ENCODE measurements at places on chromosomes 1 and 21.
A peak's percentile ranks its signal among the peaks of the same experiment; 100 is the strongest.

- no peak for DNase-seq
These were observed 5.1 kb upstream of the C1orf159 start for GRCh38 chr1:1120866-1121591.

GRCh38 chr1:23344987-23345472, 946 bp upstream of the HNRNPR start:
- DNase-seq, result no peak

DNA sequence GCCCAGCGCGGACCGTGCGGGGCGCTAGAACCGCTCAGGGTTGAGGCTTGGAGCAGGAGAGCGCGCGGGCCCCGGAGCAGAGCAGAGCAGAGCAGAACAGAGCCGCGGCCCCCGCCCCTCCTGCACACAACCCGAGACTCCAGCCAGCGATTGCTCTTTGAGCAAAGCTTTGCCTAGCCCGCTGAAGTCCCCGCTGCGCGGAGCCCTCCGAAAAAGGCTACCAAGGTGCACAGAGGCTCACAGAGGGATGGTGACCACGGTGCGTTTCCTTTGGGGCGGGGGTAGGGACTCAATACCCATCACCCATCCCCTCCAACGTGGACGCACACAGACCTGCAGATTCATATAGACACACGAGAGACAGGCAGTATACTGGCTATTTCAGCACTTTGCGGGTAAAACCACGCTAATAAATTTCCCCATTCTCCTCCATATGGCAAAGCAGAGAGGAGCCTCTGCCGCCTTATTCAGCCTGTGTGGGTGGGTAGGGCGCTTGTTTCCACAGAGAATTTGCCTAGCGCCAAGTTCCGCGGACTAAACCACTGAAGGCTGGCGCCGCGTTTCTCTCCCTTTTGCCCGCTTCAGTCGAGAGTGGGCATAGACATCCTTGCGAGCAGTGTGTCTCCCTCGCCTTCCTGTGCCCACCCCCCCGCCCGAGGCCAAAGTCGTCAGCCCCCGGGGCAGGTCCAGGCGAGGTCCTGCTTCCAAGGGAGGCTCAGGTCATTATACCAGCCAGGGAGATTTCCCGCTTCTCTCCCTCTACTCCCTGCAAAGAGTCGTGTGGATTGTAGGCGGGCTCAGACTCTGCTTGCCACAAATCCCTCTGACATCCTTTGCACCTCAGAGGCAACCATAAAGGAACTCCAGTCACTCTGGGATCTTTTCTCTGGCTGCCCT, 8.5 kb downstream of the HLX start:
- no peak for DNase-seq

DNA sequence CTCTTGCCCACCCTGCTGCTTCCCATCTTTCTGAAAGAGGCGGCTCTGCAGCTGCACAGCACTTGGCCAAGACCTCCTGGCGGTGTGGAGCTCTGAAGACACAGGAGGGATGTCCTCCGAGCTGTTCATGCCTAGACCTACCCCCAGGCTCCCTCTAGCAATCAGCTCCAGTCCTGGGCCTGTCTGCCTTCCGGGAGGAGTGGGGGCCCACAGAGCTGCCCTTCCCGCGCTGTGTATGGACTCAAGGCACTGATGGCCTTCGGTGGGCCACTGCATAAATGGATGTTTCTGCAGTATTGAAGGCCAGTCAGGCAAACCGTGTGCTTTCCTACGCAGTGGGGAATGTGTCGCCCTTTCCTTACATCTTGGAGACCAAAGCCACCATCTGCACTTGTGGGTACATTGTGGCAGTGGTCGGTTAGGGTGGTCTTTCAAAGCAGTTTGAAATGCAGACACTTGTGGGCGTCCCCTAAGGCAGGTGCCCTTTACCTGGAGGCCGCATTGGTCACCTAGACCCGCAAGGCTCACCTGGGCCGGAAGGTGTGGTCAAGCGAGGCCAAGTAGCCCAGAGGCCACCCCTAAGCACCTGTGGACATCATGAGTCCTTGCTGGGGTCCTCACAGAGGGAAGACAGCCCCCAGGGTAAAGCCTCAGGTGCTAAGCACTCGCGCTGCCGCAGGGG, 912 bp upstream of the PKNOX1 start:
- no peak for DNase-seq

GRCh38 chr1:228091084-228091483, 8.6 kb downstream of the ARF1 start:
- no peak for DNase-seq

DNA sequence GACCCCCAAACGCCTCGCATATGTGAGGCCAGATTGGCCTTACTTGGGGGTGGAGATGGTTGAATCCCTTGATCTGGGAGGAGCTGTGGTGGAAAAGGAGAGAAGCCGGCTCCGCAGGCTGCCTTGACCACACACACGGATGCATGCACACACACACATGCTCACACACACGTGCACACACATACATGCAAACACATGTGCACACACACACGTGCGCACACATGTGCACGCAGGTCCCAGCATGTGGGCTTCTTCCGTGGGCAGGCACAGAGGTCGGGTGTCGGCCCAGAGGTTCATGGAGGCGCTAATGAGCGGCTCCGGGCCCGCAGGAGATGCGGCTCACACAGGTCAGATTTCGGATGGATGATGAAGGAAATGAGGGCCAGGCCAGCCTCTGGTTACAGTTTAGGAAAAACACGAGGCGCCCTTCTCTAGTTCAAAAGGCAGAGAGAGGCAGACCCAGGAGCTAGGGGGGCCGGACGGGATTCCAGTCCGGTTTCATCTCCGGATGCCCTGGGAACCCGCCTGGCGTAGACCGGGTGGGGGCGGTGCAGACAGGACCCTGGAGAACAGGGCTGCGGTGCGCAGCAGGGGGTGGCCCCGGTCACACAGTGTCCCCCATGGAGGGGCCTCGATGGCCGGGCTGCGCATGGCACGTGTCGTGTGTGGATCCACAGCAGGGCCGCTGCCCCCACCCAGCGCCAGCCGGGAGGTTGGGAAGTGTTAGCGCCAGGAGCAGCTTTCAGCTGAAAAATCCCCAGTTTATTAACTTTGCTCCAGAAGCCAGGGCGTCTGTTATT, 91.1 kb upstream of the ACTRT2 start:
- no peak for DNase-seq

DNA sequence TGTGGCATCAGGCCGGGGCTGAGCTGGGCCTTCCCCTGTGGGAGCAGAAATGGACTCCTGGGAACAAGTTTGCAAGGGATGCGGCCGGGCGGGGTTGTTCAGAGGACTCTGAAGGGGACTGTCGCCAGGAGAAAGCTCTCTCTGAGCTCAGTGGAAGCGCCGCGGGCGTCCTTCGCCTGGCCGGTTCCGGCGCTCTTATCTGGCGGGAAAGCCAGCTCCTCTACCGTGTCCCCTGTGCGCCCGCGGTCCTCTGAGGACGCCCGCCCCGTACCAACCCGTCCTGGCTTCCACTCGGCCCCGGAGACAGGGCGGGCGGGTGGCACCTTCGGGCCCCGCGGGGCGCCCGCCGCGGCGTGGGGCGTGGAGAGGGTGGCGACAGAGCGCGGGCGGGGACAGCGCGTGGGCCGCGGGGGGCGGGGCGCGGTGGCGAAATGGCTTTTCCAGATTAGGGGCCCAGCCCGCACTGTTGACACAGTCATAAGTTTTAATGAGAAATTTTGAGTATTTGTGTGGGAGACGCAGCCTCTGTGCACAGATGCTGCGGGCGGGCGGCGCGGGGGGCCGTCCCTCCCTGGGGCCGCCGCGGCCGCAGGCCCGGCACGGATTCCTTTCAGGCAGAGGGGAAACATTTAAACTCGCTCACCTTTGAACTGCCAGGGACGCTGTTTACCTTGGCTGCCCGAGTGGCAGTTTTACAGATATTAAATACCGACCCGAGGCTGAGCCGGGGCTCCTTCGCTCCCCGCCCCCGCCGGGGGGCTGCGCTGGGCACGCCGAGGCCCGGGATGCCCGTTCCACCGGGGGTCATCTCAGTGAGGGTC, 70.2 kb downstream of the FOXD2 start:
- DNase-seq, result no peak

- no peak for DNase-seq
These were observed 22.1 kb upstream of the EYA3 start for GRCh38 chr1:28110555-28110954.

DNA sequence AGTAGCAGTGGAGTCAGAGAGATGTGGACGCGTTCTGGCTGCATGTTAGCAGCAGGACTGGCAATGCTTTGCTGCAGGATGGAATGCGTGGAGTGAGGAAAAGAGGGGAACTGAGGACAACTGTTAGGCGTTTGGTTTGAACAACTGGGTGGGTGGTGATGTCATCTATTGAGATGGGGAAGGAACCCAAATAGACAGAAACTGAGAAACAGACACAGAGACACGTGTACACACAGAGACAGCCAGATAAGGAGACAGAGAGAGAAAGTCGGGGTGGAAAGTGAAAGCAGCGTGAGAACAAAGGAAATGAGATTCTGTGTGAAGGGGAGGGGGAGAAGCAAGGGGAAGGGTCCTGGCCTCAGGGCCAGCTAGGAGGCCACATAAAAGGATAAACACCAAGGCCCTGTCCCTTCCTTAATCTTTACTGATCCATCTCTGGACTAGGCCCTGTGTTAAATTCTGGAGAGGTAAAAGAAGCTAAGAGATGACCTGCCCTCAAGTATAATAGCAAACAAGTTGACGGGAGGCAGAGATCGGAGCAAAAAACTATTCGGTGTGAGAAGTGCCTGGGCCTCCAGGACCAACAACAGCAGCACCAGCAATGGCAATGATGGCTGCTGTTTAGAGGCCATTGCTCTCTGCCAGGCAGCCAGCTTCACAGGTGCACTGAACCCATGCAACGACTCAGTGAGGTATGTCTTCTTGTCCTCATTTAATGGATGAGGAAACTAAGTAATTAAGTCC, 31.6 kb downstream of the VWA5B1 start:
- no peak for DNase-seq

DNA sequence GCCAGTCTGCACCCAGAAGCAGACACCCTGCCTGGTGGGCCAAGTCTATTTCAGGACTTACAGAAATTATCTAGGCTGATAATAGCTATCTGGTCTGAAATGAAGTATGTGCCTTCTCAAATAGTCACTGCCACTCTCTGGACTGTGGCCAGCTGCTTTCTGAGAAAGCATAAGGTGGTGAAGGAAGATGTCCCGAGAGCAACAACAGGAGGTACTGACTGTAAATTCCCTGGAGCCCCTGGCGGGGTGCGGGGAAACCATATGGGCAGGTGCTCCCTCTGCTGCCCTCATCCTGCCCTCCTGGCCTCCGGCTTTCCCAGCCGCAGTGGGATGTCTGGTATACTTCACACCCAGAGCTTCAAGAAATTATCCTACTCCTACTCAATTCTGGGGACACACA, 86.8 kb downstream of the TGFBR3 start:
- DNase-seq, result no peak

- DNase-seq, result no peak
These were observed 429 bp downstream of the SRRM1 start for GRCh38 chr1:24643363-24644099.

DNA sequence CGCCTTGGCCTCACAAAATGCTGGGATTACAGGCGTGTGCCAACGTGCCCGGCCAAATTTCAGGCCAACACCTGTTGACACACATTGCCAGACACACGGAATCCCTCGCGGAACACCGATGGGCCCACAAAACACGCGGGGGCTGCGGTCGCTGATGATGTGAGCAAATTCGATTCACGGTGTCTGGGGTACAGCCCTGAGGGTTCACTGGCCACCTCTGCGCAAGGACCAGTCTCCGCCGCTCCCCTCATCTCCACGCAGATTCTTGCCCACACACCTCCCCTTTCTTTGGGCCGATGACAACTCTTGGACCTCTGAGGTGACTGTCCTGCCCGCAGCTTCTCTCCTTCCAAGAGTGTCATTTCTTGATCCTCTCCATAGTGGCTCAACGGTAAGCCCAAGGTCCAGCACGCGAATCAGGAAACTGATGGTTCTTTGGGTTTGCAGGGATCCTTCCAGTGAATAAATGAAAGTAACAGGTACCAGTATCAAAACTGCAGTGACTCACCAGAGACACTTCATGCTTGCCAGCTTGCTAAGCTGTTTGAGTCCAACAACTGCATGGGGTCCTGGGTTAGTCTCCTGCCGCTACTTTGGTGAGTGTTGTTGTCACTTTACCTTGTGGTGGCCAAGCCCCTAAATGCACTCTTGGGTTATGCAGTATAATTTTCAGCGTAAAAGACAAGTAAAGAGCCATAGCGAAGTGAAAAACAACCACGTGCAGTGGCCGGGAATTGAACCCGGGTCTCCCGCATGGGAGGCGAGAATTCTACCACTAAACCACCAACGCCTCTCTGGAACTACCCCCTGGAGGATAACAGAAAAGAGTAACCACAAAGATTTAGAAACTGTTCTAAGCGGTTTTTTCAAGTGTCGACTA, 11.0 kb upstream of the RNU1-3 start:
- peak; percentile 48 for DNase-seq

- no peak for DNase-seq
These were observed 1044.9 kb downstream of the BRINP3 start for GRCh38 chr1:189432753-189433152.

- DNase-seq, result no peak
These were observed at the start of gene SLC44A3 for GRCh38 chr1:94819945-94820746. Gene SLC44A3 (plus strand): TSS chr1:94820357. CDS start chr1:94820452, 95 bp downstream.

GRCh38 chr1:192045131-192045530, 113.1 kb upstream of the RGS18 start:
- DNase-seq, result no peak

DNA sequence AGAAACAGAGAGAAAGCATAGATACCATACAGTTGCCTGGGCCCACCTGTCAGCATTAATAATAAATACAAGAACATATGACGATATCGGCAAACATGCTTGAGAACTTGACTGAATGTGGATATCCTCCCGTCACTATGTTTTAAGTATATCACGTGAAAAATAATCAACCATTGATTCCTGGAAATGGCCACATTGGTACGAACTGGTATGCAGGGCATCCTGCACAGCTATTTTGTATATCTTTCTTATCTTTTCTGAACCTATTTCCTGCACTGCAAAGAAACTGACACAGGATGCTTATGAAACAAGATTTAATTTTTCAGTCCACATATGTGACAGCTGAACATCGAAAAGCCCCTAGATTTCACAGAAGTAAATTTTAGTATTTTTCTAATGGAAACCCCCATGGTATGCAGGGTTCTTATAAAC, 22.8 kb upstream of the RGS1 start:
- DNase-seq, result no peak

DNA sequence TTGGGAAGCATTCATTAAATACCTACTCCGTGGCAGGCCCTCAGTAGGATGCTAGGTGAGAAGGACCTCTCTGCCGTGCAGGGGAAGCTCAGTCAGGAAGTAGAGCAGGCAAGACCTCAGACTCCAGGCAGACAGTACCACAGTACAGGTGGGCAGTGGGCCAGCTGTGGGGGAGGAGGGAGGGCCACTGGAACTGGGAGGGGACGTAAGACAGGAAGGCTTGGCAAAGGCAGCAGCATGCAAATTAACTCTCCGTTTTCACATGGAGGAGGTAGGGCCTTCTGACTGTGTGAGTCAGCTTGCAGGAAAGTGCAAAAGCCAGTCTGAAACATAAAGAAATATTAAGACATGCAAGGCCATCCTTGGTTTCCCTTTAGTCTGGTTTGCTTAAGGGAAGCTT, 157.7 kb downstream of the TRIM33 start:
- DNase-seq, result no peak

All from HS-27A (cell line).